Thyroid gland (tissue), 4 donors: ENCODE measurements at places on chromosomes 2 and 18.

- DNase-seq, result no peak
Observed at GRCh38 chr18:47593744-47594472, 336.6 kb downstream of the SMAD2 start.

GRCh38 chr2:182055993-182056392 lies 70.3 kb downstream of the PPP1R1C start:
- no peak for DNase-seq

- DNase-seq, result no peak
Observed at GRCh38 chr2:65877331-65878010, 445.1 kb upstream of the SPRED2 start.

GRCh38 chr2:208047840-208048239 lies 22.5 kb upstream of the PLEKHM3 start:
- DNase-seq, result no peak

- DNase-seq, result no peak
Observed at GRCh38 chr18:76445275-76445674, 49.8 kb downstream of the ZNF516 start.

GRCh38 chr18:62249478-62250097 lies 62.5 kb downstream of the RELCH start:
- DNase-seq, result peak; percentile 88

- peak; percentile 68 for DNase-seq
Observed at GRCh38 chr2:222572751-222573174, 83.1 kb downstream of the FARSB start.

DNA sequence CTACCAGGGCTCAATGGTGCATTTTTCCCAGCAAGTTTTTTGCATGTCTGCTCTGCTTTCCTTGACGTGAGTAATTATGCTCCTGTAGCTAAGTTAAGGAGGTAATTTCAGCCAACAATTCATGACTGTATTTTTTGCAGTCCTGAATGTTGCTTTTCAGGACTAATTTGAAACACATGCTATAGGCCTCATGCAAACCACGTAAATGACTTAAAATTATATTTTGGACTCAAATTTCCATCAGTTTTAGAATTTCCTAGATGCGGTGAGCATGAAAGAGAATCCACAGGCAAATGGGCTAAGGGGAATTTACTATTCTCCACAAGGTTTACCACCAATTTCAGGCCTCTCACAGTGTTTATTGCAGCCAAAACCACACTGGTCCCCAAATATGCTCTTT lies 589.9 kb upstream of the LRRTM1 start:
- DNase-seq, result no peak

DNA sequence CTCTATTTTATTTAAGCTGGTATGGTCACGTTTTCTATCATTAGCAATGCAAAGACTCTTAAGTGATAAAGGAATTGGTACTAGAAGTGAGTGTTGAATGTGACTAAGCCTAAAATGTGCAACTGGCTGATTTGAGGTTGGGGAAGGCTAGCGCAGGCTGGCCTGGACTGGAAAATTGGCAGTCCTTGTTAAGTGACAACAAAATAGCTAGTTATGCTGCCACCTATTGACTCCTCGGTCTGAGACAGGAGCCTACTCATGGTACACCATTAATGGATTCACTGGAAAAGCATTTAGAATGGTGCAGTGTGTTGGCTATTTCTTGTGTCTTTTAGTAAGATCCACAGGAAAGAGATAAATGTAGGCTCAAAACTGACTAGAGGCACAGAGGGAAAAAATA lies 5.7 kb upstream of the WIPF1 start:
- peak; percentile 62 for DNase-seq

DNA sequence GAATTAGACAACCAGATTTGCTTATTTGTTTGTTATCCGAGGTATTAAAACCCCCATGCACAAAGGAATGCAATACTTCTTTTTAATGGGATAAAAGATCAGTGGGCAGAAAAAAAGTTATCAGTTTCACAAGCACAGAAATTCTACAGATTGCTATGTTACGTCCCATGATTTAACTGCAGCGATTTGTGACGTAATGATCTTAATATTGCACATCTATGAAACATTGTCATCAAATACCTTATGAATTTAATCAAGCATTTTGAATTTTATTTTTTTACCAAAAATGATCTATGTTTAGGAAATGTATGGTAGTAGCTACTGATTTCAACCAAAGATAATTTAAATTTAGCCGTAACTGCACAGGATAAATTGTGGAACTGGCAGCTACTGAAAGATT lies 138.9 kb downstream of the FHOD3 start:
- DNase-seq, result no peak

DNA sequence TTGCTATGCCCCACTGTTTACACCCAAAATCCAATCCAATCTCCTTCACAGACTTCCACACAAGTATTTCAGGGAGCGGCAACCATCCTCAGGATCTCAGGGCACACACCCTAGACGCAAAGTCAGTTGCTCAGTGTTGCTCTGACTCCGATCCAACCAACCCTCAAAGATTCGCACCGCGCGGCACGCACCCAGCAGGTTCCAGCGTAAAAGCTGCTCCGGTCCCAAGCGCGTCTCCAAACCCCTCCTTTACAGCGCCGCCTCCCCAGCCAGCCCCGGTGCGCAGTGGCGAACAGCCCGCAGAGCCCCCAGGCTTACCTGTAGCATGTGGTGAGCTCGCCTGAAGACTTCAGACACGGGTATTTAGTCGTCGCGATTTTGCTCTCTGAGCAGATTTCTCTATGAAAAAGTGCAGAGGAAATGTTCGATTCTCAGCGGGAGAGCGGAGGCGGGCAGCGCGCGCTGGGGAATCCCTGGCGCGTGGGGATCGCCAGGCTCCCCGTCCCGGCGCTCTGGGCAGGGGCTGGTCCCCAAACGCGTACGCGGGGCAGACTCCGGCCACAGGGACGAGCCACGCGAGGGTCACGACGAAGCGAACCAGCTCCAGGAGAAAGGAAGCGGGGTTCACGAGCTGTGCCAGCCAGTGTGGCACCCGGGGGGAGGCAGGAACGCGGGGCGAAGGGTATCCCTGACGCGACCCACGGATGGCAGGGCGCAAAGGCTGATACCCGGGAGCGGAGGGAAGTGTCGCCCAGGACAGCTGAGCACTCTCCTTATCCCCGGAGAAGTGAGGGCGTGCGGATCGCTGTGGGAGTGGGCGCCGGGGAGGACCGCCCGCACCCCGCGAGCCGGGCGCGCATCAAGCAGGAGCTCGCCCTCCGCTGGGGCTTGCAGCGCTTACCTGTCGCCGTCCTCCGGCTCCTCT lies 650 bp downstream of the CCBE1 start:
- peak; percentile 17 for DNase-seq

DNA sequence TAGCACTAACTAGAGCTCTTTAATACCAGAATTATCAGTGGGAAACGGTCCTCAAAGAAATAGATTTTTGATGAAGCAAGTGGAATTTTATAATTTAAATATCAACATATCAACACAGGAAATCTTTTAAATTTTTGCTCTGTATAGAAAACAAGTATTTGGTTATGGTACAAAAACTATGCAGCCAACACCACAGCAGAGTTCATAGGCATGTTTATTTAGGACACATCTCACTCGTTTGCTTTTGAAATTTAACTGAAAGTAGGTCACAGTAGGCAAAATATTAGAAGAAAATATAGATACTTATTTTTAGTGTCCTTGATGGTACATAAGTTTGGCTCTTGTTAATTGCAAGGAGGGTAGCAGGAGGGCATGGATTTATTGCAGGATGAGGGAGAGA lies 34.3 kb upstream of the TANC1 start:
- no peak for DNase-seq

DNA sequence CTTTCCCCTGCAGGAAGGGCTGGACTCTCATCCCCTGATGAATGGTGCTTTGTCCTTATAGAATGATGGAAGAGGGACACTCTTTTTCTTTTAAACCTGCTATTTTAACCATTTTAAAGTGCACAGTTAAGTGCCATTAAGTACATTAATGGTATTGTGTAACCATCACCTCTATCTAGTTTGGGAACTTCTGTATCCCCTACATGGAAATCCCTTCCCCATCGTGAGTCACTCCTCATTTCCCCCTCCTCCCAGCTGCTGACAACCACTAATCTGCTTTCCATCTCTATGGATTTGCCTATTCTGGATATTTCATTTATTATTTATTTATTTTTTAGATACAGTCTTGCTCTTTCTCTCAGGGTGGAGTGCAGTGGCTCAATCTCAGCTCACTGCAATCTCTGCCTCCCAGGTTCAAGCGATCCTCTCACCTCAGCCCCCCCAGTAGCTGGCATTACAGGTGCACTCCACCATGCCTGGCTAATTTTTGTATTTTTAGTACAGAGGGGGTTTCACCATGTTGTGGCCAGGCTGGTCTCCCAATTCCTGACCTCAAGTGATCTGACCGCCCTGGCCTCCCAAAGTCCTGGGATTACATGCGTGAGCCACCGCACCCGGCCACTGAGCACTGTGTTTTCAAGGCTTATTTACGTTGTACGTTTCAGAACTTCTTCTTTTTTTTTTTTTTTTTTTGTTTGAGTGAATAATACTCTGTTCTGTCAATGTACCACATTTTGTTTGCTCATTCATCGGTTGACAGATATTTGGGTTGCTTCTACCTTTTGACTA lies 15.8 kb downstream of the DGKD start:
- DNase-seq, result peak; percentile 62

DNA sequence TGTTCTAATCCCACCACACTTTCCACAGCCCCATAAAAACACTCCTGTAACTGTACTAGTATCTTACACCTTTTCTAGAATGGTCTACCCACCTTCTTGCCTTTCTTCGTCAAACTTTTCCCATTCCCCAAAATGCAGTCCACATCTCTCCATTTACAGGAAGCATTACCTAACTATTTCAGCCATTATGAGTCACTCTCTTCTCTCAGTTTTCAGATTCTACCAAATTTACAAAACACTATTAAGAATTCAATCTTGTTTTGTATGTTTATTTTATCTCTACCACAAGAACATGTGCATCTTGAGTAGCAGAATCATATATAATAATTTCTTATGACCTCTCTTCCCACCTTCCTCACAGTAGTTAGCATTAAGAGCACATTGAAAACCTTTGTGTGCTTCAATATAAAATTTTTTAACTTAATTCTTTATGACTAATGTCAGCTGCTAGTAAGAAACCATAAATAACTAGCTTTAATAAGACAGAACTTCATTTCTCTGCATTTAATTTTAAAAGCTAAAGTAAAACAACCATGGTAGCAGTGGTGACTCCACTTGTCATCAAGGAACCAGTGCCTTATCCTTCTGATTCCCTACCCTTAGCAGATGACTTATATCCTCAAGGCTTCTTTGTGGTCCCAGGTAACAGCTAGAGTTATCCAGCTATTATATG lies 56.6 kb upstream of the MAP2 start:
- no peak for DNase-seq

DNA sequence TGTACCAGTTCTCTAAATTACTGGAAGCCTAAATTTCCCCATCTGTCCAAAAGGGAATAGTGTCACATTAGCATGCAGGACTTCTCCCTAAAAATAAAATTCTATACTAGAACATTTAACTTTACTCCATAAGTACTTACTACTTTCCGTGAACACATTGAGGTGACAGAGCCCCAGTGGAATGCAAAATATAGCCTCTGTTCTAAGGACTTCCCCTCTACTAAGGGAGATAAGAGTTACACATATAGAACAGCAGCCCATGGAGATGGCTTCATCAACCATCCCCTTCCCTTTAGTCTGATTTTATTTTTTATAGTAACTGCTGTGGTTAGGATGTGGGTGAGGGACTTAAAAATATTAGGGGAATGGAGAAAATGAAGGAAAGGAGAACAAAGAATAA lies 68.9 kb upstream of the STPG4 start:
- DNase-seq, result no peak

DNA sequence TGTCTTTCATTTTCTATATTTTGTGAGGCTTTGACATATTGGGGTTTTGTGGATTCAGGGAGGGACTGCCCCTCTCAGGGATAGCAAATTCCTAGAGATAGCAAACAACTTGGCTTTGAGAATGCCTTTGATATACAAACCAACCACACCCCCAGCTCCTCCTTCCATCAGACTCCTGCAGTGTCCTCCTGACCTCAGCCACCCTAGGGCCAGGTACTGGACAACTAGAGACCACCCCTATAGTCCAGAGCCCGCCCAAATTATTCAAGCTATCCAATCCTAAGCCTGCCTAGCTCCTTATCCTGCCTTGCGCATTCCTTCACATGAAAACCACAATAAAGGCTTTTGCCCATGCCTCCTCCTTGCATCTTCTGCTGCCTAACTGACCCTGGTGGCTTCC lies 22.9 kb upstream of the STAM2 start:
- DNase-seq, result no peak

DNA sequence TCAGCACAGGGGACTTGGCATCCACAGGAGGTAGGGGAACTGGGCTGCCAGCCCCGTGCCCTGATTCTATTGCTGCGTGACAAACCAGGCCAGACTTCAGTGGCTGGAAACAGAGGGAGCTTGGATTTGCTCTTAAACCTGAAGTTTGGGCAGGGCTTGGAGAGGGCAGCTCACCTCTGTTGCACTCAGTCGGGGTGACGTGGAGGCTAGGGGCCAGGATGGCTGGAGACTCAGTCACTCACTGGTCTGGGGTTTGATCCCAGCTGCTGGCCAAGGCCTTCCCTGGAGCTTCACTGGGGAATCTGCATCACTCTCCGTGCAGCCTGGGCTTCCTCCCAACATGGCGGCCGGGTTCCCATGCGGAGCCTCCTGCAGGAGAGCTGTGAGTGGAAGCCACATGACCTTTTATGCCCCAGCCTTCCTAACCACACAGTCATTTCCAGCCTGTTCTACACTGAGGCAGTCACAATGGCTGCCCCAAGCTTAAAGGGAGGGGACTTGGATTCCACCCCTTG lies 175.2 kb upstream of the HDAC4 start:
- no peak for DNase-seq

DNA sequence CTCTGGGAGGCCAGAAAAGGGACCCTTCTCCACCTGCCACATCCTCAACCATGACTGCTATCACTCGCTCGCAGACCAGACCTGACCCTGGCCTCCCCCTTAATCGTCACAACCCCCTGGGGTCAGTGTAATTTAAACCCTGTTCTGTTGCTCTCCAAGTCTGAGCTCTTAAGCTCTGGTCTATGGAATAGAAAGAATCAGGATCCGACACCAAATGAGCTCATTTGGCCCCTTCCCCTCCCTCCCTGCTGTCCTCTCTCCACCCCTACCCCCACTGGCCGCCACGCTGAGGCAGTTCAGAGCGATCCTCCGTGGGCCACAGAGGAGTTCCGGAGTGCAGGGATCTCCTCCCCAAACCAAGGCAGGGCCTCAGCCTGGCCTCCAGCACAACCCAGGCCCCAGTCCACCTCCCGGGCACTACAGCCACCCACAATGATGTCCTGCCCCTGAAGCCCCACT lies 5.3 kb downstream of the DNMT3A start:
- no peak for DNase-seq

DNA sequence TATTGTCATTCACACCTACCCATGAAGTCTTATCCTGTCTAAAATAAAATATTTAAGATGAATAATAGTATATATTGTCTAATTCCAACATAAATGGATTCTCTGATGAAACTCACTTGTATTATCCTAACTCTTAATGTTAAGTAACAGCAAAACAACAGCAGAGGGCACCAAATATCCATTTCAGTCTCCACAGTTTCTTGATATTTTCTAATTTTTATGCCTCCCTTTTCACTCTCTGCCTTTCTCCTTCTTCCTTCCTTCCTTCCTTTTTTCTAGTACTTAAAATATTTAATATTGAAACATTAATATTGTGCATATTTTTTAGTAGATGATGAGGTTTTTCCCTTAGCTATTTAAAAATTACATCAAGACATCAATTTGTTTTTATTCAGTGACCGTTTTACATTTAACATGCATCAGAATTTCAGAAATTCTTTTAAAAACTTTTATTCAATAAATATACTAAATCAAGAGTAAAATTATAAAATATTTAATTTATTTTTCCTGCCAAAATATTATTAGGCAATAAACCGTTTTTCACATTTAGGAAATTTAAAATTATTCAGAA lies 97.6 kb downstream of the WDR7 start:
- no peak for DNase-seq

- DNase-seq, result no peak
Observed at GRCh38 chr2:47984041-47984440, 77.7 kb upstream of the FBXO11 start.
